ENCODE measurements at places on chromosomes 5 and 9. TPM values are rescaled to one million over a fixed set of nuclear protein-coding genes. Genes with fewer than 3 reads are reported as not detected.
A peak's percentile ranks its signal among the peaks of the same experiment; 100 is the strongest.

DNA sequence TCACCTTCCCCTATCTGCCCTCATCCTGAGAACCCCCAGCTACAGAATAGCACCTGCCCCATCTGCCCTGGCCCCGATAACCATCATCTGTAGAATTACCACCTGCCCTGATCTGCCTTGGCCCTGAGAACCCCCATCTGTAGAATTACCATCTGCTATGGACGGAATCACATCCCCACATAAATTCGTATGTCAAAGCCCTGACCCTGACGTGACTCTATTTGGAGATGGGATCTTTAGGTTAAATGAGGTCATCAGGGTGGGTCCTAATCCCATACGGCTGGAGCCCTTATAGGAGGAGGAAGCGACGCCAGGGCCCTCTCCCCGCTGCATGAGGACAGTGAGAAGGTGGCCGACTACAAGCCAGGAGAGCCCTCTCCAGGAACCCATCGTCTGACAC, 32.6 kb downstream of the SARDH start:
- H3K4me3 ChIP-seq, result no peak overlapping the region
- H3K4me1 ChIP-seq, result no peaks in the 10 kb centered on the region
- no peaks in the 10 kb centered on the region for H3K27me3 ChIP-seq

DNA sequence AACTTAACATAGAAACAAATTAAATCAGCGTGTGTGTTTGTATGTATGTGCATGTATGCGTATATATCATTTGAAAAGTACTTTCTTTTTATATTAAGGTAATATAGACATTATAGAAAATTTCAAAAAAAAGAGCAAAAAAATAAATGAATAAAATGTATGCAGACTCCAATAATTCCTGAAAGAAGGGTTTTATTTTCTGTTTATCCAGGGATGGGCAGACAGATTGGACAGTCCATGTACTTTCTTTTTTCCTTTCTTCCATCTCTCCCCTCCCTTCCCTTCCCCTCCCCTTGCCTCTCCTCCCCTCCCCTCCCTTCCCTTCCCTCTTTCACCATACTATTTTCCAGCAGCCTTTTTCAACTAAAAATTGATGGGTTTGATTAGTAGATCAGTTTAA, 123.8 kb downstream of the SGCD start:
- no peak overlapping the region for H3K27ac ChIP-seq
- H3K4me3 ChIP-seq, result no peak overlapping the region
- H3K27me3 ChIP-seq, result peaks cover 3% of the 10 kb centered on the region
- H3K36me3 ChIP-seq, result no peaks in the 10 kb centered on the region

Gene GADD45G
- total RNA-seq, result 10.9 TPM

- peaks cover 37% of the 10 kb centered on the region for H3K4me1 ChIP-seq
- H3K27ac ChIP-seq, result no peak overlapping the region
- H3K4me3 ChIP-seq, result no peak overlapping the region
- no peaks in the 10 kb centered on the region for H3K36me3 ChIP-seq
- no peak for DNase-seq
- H3K27me3 ChIP-seq, result no peaks in the 10 kb centered on the region
These were observed 221.4 kb upstream of the TRIM32 start for GRCh38 chr9:116465576-116466270.

- peaks cover 35% of the 10 kb centered on the region for H3K4me1 ChIP-seq
- no peak overlapping the region for H3K27ac ChIP-seq
- DNase-seq, result no peak
- H3K27me3 ChIP-seq, result no peaks in the 10 kb centered on the region
- no peaks in the 10 kb centered on the region for H3K36me3 ChIP-seq
These were observed 98.7 kb upstream of the SARDH start for GRCh38 chr9:133836818-133837217.

Gene NPR3
- 116 TPM for total RNA-seq

GRCh38 chr5:32942225-32942989, 231.3 kb downstream of the NPR3 start:
- H3K36me3 ChIP-seq, result no peaks in the 10 kb centered on the region
- H3K27ac ChIP-seq, result no peak overlapping the region
- DNase-seq, result no peak
- H3K4me3 ChIP-seq, result no peak overlapping the region

DNA sequence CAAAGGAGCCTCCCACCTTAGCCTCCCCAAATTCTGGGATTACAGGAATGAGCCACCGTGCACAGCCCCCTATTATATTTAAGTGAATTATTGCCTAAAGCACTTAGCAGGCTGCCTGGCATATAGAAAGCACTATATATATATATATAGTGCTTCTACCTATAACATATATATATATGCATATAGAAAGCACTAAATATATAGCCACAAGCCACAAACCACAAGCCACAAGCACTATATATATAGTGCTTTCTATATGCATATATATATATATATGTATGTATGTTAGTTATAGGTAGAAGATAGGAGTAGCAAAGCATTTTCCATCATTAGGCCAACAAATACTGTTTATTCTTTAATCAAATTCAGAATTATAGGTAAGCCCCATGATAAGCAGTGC, 185.8 kb downstream of the CWC27 start:
- no peak overlapping the region for H3K4me3 ChIP-seq
- no peaks in the 10 kb centered on the region for H3K27me3 ChIP-seq
- DNase-seq, result no peak
- H3K27ac ChIP-seq, result no peak overlapping the region

GRCh38 chr5:50564079-50564478, 102.4 kb upstream of the PARP8 start:
- H3K27me3 ChIP-seq, result peaks cover 3% of the 10 kb centered on the region
- no peaks in the 10 kb centered on the region for H3K36me3 ChIP-seq
- no peaks in the 10 kb centered on the region for H3K4me1 ChIP-seq

DNA sequence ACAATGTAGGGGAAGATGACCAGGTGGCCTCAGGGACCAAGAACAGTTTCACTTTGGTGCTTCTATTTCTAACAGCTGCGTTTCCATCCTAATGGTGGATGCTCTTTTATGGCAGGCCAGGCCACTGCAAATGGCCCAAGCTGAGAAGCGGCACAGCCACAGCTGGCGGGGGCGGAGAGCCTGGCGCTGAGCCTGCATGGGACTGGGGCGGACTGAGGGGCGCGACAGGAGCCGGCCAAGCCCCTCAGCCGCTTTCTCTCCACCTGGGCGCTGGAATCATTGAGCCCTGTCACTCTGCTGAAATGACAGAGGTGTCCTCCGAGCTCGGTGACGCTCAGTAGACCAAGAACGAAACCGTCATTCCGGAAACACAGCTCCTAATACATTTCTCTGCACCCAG, 317.3 kb upstream of the PDE4D start:
- H3K27ac ChIP-seq, result no peak overlapping the region
- no peak overlapping the region for H3K4me3 ChIP-seq
- DNase-seq, result no peak
- H3K36me3 ChIP-seq, result no peaks in the 10 kb centered on the region
- H3K4me1 ChIP-seq, result no peaks in the 10 kb centered on the region
- peaks cover 7% of the 10 kb centered on the region for H3K27me3 ChIP-seq

Gene TMEM215
- 0.27 TPM for total RNA-seq

DNA sequence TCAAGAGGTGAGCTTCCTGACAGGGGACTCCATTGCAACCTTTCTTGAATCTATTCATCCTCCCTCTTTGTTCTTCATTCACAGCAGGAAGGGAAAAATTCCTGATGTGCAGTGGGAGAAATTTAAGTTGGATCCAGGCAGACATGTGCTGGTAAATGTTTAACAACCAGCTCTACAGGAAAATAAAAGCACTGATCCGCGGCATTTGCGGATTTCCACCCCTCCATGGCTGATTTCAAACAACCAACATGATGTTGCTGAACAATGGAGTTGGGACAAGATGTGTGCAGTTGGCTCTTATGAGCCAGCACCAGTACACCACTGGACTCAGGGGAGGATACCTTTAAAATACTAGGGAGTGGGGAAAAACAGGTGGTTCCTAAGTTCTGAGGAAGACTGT, 47.0 kb downstream of the SPRY4 start:
- no peak overlapping the region for H3K27ac ChIP-seq
- no peak for DNase-seq
- H3K27me3 ChIP-seq, result no peaks in the 10 kb centered on the region
- no peaks in the 10 kb centered on the region for H3K36me3 ChIP-seq

DNA sequence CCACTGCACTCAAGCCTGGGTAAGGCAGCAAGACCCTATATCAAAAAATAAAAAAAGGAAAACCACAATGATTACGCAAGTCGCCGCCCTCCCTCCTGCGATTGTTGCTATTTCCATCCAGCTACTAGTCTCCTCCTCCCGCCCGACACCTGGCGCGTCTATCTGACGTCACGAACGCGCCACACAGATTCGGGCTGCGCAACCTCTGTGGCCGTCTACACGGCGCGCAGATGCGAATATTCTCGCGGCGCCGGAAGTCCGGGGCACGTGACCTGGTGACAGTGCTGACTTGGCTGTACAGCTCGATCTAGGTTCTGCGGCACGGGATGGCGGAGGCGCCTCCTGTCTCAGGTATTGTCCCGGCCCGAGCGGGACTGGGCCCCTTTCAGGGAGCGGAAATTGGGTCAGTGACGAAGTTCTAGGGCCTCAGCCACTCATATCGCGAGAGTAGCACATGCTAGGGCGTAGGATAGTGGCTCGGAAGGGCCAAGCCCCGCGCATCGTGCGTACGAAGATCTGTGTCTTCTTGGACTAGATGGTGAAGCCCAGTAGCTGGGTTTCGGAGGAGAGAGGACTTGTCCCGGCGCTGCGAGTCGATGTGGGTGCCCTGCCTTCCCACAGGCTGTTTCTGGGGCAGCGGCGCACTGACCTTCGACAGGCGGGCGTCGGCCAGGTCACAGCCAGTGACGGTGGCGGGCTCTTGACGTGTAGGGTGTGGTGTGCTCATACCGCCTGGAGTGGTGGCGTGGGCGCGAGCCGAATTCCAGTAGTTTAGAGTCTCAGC, at the start of gene NFX1:
TSS of gene NFX1 (plus strand) at position 270 of the 784 bp plus-strand sequence. CDS start at position 327, 57 bp downstream.
- peaks cover 17% of the 10 kb centered on the region for H3K36me3 ChIP-seq
- peak; percentile 97 for DNase-seq
- no peaks in the 10 kb centered on the region for H3K27me3 ChIP-seq
- H3K4me3 ChIP-seq, result peak within 1 kb of the TSS; percentile 99

- DNase-seq, result no peak
- H3K36me3 ChIP-seq, result no peaks in the 10 kb centered on the region
- no peak overlapping the region for H3K27ac ChIP-seq
These were observed 139.7 kb downstream of the SEC61B start for GRCh38 chr9:99361817-99362216.

GRCh38 chr5:67305913-67306710, 109.5 kb upstream of the CD180 start:
- H3K27ac ChIP-seq, result no peak overlapping the region
- H3K36me3 ChIP-seq, result peaks cover 4% of the 10 kb centered on the region
- no peak for DNase-seq
- H3K4me3 ChIP-seq, result no peak overlapping the region

DNA sequence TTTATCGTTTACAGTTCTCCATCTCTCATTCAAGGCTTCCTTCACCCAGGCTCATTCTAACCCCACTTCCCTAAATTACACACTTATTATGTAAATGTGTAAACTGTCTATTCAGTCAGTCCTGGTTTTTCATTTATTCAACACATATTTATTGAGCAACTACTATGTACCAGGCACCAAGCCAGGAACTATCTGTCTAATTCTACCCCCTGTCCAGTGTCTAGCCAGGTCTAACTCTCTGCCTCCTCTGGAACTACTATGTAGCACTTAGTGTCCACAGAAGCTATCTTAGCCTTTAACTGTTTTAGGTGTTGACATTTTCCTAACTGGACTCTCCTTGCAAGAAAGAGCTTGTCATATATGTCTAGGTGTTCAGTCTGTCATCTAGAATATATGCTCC, 56.5 kb downstream of the PDE4D start:
- H3K4me1 ChIP-seq, result peaks cover 11% of the 10 kb centered on the region
- no peak for DNase-seq
- H3K27me3 ChIP-seq, result peaks cover 8% of the 10 kb centered on the region
- H3K27ac ChIP-seq, result no peak overlapping the region
- no peak overlapping the region for H3K4me3 ChIP-seq

GRCh38 chr5:1910081-1910760, 27.5 kb upstream of the IRX4 start:
- no peaks in the 10 kb centered on the region for H3K36me3 ChIP-seq
- peaks cover 35% of the 10 kb centered on the region for H3K27me3 ChIP-seq
- DNase-seq, result no peak

DNA sequence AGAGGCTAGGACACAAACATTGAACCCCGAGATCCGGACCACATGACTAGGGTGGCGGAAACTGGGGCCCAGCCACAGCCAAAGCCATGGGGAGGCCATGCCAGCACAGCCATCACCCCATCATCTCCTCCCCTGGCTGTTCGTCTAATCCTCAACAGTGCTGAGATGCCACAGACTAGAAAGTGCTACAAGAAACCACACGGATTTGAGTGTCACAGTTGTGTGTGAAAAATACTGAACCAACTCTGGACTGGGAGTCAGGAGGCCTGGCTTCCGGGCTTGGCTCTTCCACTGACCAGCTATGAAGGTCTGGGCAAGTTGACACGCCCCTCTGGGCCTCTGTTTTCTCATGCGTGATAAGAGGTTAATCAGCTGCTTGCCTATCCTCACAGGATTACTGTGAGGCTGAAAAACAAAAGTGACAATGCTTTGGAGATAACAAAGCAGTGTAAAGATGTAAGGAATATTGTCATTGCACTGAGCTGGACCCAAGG, 38.8 kb upstream of the SHB start:
- H3K36me3 ChIP-seq, result no peaks in the 10 kb centered on the region
- H3K27ac ChIP-seq, result peak overlapping the region; percentile 26
- H3K27me3 ChIP-seq, result peaks cover 4% of the 10 kb centered on the region
- no peaks in the 10 kb centered on the region for H3K4me1 ChIP-seq
- DNase-seq, result peak; percentile 55

DNA sequence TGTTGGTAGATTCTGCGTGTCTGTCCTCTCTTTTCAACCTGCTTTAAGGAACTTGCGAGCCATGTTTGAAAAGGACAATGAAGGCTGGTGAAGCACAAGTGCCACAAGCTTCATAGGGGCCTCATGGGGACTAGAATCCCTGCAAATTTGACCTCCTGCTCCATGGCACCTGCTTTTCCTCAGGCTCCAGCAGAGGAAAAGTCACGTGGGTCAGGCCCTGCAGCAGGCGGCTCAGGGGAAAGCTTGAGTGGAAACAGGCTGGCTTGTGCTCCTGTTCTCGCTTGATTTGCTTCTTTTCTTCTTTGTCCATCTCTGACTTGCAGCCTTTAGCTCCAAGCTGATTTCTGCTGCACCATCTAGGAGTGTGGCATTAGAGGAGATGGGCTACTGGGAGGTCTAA, 187.6 kb upstream of the MAST4 start:
- DNase-seq, result no peak
- peaks cover 9% of the 10 kb centered on the region for H3K4me1 ChIP-seq
- no peak overlapping the region for H3K27ac ChIP-seq
- H3K4me3 ChIP-seq, result no peak overlapping the region
- H3K27me3 ChIP-seq, result peaks cover 14% of the 10 kb centered on the region

DNA sequence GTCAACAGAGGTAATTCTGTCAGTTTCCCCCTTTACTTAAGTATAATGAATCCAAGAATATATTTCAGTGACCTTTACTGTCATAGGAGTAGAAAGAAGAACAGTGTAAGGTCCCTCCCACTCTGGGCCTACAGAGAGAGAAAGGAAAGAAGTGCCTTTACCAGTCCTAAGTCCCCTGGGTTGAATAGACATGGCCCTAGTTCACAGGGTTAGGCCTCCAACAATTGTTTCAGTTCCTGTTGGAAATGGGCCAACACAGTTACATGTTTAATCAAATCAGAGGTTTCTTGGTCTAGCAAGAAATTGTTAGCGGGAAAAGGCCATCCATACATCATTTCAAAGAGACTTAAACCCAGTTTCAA, 605.6 kb downstream of the MTRR start:
- H3K36me3 ChIP-seq, result no peaks in the 10 kb centered on the region
- no peak overlapping the region for H3K27ac ChIP-seq
- DNase-seq, result no peak
- H3K4me1 ChIP-seq, result no peaks in the 10 kb centered on the region

Gene PIP5KL1
- 5.8 TPM for total RNA-seq

Gene NXNL2
- total RNA-seq, result 1.8 TPM

All from type B pancreatic cell (in vitro differentiated cells).